ENCODE measurements at places on chromosomes 16 and 17.

DNA sequence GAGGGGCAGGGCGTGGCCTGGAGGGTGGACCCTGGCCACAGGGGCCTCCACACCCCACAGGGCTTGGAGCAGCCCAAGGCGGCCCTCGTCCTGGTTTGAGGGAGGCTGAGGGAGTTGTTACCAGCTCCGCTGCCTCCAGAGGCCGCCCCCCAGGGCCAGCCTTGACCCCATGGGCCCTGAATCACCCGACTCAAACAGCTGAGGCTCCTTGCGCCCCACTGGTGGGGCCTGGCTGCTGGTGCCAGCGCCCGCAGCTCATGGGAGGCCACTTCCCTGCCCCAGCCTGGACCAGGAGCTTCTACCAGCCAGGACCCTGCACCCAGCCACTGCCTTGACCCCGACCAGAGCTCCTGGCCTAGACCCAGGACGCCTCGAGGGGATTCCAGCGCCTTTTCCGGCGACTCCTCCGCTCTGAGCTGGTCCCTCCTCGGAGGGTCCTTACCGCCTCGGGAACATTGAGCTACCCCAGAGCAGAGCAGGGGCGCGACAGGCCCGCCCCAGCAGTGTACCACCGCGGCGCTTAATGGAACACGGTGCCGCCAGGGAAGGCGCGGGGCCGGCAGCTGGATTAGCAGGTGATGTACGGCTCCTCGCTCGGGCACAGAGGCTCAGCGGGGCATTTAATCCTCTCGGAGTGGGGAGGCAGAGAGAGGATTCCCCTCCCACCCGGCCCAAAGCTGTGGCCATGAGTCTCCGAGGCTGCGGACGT lies 37.2 kb downstream of the GSE1 start:
- DNase-seq: no peak

DNA sequence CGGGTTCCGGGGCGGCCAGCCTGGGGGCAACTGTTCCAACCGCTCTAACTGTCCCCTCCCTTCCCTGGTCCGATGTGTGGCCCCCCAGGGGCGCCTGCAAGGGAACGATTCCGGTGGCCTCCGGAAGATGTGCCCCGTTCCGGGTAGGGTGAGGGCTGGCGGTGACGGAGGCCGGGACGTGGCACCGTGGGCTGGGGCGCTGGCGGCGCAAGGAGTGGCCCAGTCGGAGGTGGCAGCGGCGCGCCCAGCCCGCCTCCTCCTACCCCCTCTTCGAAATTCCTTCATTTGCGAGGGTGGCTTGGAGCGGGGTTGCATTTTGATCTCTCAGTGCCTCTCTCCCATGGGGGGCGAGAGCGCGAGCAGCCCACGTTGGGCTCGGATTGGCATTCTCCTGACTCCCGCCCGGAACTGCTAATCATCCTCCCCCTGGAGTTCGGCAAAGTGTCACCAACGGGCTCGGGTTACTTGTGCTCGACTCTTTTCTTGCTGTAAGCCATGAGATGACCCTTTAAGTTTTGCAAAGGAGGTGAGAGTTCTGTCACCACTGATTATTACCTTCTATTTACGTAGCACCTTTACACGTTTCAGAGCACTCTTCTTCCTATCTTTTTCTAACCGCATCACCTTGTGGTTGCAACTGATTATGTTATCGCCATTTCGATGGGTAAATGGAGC lies 622 bp downstream of the NDEL1 start:
- DNase-seq: peak; percentile 76

GRCh38 chr17:6599364-6599763 lies 41.1 kb downstream of the KIAA0753 start:
- DNase-seq: peak; percentile 77

GRCh38 chr17:1375615-1376014 lies 24.4 kb downstream of the YWHAE start:
- peak; percentile 57 for DNase-seq

GRCh38 chr16:87958632-87959031 lies 7.4 kb downstream of the BANP start:
- DNase-seq: no peak

GRCh38 chr16:87017371-87018012 lies 299.7 kb downstream of the C16orf95 start:
- peak; percentile 92 for DNase-seq

DNA sequence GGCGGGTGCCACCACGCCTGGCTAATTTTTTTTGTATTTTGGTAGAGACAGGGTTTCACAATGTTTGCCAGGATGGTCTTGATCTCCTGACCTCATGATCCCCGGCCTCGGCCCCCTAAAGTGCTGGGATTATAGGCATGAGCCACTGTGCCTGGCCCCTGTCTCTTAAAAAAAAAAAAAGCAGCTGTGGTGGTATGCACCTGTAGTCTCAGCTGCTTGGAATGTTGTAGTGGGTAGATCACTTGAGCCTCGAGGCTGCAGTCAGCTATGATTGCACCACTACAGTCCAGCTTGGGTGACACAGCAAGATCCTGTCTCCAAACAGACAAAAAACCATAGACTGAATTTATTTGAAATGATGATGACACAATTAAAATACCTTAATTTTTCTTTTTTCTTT lies 24.3 kb downstream of the CDK12 start:
- peak; percentile 84 for DNase-seq

DNA sequence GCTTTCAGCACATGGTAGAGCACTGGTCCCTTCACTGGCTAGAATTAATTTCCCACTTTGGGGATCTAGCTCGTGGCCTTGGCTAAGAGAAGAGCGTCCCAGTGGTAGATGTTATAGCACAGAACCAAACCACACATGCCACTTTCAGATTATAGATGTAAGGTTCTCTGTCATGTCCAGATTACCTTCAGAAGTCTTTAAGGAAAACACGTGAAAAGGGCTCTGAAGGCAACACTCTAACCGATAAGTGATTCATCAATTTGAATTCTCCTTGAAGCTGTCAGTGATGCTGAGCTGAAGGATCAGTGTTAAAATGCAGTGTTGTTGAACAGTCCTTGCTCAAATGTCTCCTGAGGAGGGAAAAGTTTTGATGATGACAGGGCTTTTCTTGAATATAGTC lies 43.5 kb upstream of the VPS4A start:
- DNase-seq: no peak

- DNase-seq: no peak
Measured at GRCh38 chr17:9218911-9219310, 197.6 kb downstream of the NTN1 start.

DNA sequence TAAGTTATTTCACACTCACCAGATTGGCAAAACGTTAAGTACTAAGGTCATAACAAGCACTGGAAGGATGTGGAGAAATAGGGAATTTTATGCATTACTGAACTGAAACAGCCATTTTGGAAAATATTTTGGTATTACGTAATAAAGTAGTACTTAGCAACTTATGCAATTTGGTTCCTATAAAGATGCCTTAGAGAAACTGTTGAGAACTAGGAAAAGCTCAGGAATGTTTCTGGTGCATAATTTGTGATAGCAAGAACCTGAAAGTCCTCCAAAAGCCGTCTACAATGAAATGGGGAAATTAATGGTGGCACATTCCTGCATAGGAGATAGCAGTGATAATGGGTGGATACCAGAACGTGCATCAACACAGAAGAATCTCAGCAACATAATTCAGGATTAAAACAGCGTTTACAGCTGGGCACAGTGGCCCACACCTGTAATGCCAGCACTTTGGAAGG lies 472.5 kb downstream of the WWOX start:
- DNase-seq: peak; percentile 26

DNA sequence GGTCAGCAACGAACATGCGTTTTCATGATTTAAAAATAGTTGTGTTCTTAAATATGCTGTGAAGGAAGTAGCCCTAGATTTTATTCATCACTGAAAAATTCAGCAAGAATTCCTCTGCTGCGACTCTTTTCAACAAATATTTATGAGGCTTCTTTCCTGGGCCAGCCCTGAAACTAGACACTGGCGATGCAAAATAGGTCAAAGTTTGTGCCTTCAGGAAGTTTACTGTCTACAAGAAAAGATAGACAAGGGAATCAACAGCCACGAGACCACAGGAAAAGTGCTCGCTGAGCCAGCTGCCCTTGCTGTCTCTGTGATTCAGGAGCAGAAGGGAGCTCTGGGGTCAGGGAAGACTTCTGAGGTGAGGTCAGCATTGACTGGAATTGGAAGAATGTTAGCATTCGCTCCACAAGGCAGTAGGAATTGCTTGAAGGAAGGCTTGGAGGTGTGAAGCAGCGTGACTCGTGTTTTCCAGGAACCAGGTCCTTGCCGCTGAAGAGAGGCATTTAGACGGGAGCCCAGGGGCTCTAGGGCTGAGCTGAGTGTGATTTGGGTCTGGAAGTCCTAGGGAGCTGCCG lies 1.9 kb upstream of the RPL26 start:
- peak; percentile 90 for DNase-seq

DNA sequence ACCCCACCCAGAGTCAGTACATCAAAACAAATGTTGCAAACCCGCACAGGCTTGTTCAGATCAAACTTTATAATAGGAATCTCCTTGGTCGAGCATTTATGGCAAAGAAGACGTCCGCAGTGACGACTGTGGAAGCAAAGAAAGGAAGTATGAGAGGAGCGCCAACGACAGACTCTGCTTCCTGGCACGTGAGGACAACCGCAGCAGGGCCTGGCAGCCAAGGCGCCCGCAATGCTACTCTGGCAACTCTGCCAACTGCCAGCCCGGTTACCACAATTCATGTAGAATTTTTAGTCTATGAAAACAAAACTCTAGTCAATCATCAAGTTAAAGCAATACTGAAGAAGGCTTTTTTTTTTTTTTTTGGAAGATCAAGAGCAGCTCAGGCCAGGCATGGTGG lies 24.8 kb downstream of the CYB5D2 start:
- no peak for DNase-seq

DNA sequence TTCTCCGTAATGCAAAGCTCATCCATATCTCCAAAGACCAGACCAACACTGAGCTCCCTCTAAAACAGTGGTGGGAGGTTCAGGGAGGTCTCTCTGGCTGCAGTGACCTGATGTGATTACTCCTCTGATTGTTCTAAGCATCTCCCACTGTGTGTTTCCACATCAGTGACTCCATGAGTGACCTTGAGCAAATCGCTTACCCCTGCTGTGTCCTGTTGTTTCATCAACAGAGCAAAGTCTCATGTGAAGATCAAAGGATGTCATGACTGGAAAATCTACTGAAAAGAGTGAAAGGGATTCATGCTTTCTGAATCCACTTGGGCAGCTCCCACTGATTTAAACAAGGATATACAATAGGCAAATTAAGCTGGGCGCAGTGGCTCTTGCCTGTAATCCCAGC lies 352.9 kb downstream of the TMEM114 start:
- DNase-seq: no peak

DNA sequence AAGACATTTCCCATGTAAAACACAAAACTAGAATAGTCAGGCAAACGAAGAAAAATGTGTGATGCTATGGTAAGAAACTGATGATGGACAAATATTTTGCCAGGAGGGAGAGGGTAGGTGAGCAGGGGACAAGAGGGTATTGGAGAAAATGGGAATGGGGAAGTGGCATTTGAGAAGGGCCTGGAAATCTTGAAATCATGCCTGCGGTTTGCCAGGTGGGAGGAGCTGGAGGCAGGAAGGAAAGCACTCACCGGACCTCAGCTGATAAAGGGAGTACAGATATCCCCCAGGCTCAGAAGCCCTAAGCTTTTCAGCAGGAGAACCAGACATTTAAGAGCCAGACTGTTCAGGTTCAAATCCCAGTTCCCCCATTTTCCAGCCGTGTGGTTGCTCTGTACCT lies 103.6 kb downstream of the GSG1L start:
- DNase-seq: no peak

Measured in astrocyte of the hippocampus (primary cell).